ENCODE measurements at places on chromosomes 2 and 18. TPM values are rescaled to one million over a fixed set of nuclear protein-coding genes. Genes with fewer than 3 reads are reported as not detected.

GRCh38 chr18:76967721-76968472 lies 145.5 kb downstream of the ZNF236 start:
- no peak for DNase-seq

DNA sequence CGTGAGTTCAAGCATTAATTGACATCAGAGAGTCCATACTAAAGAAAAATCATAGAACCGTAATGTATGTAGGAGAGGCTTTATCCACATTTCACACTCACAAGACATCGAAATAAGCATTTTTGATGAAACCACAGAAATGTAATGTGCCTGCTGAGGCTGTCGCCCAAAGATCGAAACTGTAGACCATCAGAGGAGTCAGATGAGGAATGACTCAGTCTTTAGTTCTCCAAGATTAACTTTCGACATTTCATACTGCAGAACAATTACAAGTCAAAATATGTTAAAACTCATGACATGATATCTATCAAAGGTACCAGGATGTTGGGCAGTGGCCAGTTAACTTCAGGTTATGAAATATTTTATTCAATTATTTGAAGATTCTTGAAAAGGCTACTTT lies 79.6 kb downstream of the RAB31 start:
- DNase-seq: no peak

GRCh38 chr2:69305712-69306392 lies 81.2 kb downstream of the GFPT1 start:
- no peak for DNase-seq

GRCh38 chr2:118530976-118531375 lies 316.5 kb downstream of the EN1 start:
- DNase-seq: no peak

DNA sequence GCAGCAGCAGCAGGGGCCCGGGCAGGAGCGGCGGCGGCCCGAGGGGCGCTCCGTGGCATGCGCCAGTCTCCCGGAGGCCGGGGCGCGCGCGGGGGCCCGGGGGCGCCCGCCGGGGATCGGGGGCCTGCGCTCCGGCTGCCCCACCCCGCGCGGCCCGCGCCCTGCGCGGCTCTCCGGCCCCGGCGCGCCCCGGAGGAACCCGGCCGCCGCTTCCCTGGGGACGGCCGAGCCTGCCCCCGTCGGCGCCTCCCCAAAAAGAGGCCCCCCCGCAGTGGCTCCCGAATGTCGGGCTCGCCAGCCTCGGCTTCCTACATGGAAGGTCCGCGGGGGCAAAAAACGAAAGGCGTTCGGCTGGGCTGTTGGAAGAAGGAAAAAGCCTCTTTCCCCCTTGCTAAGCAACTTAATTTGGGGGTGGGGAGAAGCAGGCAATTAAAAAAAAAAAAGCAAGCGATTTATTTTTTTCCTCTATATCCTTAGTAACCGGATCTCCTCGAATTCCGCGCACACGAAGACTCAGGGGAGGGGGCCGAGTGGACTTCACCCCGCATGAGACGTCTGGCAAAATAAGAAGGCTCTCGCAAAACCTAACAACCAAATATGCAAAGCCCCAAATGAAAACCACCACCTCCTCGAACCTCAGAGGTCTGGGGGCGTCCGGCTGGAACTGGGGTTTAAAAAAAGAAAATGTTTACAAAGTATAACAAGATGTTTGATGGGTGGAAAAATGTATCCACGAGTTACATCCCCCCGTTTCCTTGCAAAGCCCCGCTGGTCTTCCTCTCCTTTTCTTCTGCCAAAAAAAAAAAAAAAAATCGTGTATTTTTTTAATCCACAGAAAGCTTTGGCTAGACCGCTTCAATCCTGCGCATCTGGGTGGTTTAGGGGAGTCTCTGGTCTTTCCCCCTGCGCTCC lies at the start of gene SMAD7:
TSS of gene SMAD7 (minus strand) at position 430 of the 912 bp plus-strand sequence. CDS start 541 bp downstream, outside the sequence.
- DNase-seq: no peak

ABCG8 gene
- polyA plus RNA-seq: 0.01 TPM

All from urinary bladder (tissue), 4 donors.